ENCODE measurements at places on chromosomes 3 and 15.
A peak's percentile ranks its signal among the peaks of the same experiment; 100 is the strongest.

- no peak for DNase-seq
These were observed 466.4 kb upstream of the SGO1 start for GRCh38 chr3:20652231-20652986.

DNA sequence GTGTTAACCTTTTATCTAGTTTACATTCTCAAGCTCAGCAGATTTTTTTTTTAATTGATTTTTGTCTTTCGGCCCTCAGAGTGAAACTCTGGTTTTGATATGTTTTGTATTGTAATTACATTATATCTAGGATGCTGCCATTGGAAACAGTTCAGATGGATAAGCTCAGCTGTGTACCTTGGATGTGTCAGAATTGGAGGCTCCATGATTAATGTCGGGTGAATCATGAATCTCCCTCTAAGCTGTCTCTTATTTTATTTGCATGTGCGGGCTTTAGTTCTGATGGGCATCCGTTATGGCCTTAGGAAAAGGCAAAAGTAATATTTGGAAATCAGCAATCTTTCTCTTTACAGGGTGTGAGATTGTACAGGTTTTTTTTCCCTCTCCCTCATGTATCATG lies 4.2 kb downstream of the PTPRG start:
- DNase-seq, result no peak

GRCh38 chr3:4546346-4547178 lies 53.4 kb downstream of the ITPR1 start:
- no peak for DNase-seq

- DNase-seq, result no peak
These were observed 71.2 kb downstream of the GABRG3 start for GRCh38 chr15:27042230-27042629.

- DNase-seq, result no peak
These were observed 50.0 kb downstream of the RASGRP1 start for GRCh38 chr15:38514601-38515000.

- no peak for DNase-seq
These were observed 44.5 kb downstream of the PCSK6 start for GRCh38 chr15:101444807-101445508.

DNA sequence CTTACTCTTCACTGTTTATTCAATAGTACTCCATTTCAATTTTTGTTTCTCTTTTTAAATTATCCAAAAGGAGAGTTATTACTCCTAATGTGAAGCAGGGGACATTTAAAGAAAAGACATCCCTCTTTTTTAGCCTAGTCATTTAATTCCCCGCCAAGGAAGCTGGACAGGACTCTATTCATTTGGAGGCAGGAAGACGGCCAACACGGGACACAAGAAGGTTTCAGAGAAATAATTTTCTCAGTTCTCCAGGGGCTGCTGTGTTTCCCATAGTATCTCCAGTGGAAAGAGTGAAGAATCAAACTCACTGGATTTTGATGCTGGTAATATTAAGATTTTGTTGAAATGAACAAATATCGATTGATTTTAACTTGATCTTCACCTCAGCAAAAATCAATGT lies 833.7 kb downstream of the ROBO2 start:
- DNase-seq, result no peak

GRCh38 chr3:64647825-64648224 lies 40.0 kb downstream of the ADAMTS9 start:
- DNase-seq, result no peak

- no peak for DNase-seq
These were observed 27.6 kb downstream of the LRIG1 start for GRCh38 chr3:66473181-66473580.

- no peak for DNase-seq
These were observed 119.4 kb downstream of the FNDC3B start for GRCh38 chr3:172158741-172159140.

DNA sequence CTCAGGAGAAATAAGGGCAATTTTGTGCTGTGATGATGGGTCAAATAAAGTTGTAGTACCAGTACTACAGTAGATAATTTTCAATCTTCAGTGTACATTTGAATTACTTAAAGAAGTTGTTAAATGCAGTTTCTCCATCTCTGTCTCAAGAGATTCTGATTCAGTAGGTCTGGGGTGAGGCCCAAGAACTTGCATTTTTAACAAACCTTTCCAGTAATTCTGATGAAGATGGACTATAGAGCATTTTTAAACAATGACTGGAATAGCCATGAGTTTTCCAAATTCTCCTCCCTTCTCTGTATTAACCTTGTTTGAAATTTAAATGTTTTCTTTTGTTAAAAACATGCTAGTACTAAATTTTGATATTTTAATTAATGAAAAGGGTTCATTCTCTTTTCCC lies 127.0 kb upstream of the CD96 start:
- no peak for DNase-seq

- DNase-seq, result no peak
These were observed 30.9 kb downstream of the HES1 start for GRCh38 chr3:194166682-194167479.

- no peak for DNase-seq
These were observed 15.7 kb upstream of the TFRC start for GRCh38 chr3:196097373-196098154.

- DNase-seq, result peak; percentile 45
These were observed 20.7 kb downstream of the PPP1R2 start for GRCh38 chr3:195522254-195523023.

GRCh38 chr3:186653080-186653707 lies 12.6 kb upstream of the HRG start:
- no peak for DNase-seq

DNA sequence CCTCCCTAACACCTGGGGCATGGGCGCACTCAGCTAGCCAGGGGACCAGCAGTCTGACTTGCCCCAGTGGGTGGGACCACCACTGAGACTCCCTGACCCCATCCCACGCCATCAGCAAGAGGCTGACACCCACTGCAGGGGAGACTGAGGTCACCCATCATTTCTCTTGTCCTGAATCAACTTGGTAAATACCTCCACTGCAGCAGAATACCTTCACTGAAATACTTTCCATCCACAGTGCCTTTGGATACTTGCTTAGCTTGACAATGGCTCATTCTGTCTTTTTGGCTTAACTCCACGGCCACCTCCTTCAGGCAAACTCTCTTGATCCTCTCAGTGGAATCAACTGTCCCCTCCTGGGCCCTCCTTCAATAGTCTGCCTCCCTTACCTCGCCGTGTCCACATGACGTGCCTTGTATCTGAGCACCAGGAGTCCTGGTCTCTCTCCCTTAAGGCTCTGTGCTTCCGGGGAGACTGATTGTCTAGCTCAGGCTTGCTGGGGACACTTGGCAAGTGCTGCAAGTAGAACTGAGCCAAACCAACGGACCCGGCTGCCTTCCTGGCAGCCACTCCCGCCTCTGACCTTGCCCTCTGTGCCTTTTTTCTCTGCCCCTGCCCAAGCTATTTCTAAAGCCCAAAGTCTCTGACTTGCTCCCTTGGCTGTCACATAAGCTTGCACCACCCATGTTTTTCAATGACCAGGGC lies 119.1 kb downstream of the ADCY5 start:
- no peak for DNase-seq

DNA sequence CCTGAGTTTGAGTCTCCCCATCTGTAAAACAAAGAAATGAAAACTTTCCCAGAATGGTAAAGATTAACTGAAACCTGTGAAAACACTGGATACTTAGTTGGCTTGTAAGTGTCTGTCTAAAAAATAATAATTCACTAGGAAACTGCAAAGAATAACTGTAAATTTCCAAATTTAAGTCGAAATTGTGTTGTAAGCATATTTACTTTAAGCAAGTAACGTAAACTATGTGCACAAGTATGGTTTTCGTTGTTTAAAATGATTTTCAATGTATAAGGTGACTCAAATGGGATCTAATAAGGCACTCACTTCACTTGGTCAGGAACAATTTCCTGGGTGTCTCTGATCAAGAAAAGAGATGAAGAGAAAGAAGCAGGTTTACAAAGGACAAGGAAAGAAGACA lies 8.5 kb upstream of the TARS3 start:
- DNase-seq, result no peak

GRCh38 chr3:132289316-132289715 lies 27.9 kb upstream of the ACP3 start:
- no peak for DNase-seq

GRCh38 chr3:149384911-149385321 lies 7.5 kb upstream of the TM4SF1 start:
- DNase-seq, result no peak

DNA sequence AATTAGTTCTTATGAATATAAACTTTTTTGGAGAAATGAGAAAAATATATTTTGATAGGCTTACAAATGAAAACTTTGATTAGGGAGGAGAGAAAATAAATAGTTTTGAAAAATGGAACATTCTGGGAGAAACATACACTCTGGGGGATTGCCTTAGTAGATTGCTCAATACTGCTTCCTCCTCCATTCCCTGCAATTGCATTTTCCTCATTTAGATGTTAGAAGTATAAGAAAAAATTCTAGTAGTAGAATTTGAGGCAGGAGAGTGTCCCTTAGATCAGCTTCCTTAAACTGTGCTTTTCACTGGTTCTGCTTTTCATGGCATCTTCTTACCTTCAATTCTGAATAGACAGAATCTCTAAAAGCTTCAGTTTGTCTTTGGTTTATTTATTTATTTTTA lies 46.2 kb upstream of the CTDSPL2 start:
- DNase-seq, result no peak

GRCh38 chr3:184099806-184100686 lies 3.2 kb downstream of the HTR3E start:
- no peak for DNase-seq

- no peak for DNase-seq
These were observed 9.6 kb upstream of the ZXDC start for GRCh38 chr3:126485176-126485897.

DNA sequence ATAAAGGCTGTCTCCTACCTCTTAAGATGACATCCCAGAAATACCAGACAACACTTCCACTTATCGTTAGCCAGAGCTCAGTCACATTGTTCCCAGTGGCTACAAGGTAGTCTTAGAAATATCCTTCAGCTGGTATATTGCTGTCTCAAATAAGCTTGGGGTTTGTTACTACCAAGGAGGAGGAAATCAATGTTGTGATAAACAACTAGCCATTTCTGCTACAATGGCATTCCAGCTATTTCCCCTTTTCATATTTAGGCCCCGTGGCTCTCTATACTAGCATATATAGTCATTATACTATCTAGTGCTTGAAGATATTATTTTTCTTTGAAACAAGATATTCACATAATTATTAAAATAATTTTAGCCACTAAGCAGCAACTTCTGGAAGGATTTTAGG lies 56.5 kb downstream of the VPS8 start:
- DNase-seq, result no peak

DNA sequence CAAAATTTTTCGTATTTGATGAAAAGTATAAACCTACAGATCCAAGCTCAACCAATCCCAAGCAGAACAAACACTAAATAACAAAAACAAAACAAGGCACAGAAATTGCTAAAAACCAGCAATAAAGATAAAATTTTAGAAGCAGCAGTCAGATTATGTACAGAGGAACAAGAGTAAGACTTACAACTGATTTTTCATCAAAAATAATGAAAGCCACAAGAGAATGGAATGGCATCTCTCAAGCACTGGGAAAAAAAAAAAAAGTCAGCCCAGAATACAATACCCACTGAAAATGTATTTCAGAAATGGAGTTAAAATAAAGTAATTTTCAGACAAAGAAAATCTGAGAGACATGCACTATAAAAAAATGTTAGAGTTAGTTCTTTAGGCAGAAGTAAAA lies 27.0 kb downstream of the GPR156 start:
- no peak for DNase-seq

DNA sequence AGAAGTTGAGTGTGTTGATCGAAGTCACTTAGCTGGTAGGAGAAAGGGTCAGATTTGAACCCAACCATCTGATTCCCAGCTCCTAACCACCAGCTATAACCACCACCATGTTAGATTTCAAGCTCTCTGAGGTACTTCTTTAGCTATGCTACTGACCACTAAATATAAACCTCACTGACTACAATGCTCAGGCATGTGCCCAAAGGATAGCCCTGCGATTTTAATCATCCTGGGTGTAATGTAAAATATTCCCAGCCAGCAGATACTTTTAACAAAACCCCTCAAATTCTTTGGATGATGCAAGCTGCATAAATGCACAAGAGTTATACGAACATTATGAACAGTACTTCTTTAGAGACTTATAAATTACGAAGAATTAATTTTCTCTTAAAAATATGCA lies 115.2 kb upstream of the TSC22D2 start:
- DNase-seq, result no peak

DNA sequence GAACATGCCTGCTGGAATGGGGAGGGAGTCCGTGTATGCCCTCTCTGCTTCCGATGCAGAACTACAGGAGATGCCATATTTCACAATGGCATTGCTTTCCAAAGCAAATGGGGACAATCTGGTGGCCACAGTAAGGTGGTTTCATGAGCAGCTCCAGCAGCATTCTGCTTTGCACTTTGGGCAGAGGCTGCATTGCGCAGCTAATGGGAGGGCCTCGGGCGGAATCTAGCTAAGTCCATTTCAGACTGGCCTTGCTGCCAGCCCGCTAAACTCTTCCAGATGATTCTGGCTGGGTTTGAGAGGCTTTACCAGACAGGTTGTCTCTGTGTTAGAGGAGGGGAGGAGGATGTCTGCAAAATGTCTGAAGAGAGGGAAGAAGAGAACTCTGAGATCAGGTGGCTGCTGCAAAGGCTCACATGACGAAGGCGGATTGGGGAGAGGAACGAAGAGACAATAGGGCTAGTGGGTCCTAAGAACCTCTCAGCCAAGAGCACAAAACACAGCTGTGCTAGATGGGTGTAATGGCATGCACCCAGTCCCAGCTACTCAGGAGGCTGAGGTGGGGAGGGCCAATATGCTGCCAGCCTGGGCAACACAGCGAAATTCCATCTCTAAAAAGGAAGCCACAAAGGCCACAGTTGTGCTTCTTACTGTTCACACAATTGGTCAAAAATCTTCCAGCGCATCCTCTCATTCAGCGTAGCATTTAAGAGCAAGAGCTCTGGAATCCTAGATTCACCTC lies 63.7 kb downstream of the BDH1 start:
- no peak for DNase-seq

- DNase-seq, result no peak
These were observed 19.5 kb downstream of the RYK start for GRCh38 chr3:134231131-134231530.

DNA sequence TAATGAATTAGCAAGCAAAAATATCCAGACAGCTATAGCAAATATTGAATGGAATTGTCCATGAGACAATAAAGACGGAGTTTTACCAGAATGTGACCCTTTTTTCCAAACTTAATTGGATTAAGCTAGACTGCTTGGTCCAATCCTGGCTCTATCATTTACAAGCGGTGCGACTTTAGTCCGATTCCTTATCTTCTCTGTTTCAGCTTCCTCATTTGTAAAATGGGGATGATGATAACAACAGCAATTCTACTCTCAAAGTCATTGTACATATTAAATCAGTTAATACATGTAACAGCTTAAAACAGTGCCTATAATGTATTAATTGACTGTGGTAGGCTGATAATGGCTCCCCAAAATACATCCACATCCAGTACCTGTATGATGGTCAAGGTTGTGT lies 62.1 kb upstream of the CRBN start:
- no peak for DNase-seq

All from D341Med (cell line).